ENCODE measurements at places on chromosomes 3 and 15.

- DNase-seq = no peak
These were observed 51.6 kb downstream of the ZBTB38 start for GRCh38 chr3:141419946-141420345.

DNA sequence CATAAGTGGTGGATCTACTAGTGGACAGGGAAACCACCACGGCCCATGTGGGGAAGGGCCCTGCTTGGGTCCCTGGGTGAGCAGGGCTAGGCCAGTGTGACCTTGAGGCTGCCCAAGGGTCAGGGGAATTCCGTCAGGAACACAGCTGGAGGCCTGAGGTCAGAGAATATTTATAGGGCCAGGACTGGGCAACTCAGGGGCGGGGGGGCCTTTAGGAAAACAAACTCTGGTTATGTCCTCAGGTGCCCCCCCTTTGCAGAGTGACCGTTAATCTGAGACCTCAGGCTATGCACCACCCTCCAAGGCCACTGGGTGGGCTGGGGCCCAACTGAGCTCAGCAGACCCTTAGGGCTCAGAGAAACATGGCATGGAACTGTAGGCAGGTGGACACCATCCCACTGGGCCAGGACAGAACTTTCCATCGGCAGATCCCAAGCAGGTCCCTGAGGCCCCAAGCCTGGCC lies 2.5 kb downstream of the TWF2 start:
- no peak for DNase-seq

- DNase-seq = no peak
These were observed 21.8 kb upstream of the CLDN18 start for GRCh38 chr3:137988152-137988551.

DNA sequence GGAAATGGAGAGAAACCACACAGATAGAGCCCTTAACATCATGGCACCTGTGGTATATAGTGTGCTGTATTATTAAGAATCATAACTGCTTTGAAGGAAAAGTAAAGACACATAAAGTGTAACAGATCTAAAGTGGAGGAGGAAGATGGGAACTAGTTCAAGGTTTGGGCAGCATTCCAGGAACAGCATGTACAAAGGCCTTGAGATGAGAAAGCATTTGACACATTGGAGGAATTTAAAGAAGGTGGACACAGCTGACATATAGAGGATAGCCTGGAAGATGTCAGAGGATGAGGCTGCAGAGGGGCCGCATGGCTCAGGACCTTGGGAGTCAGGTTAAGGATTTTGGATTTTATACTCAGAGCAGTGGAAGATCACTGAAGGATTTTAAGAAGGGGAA lies 39.0 kb downstream of the LRTM1 start:
- no peak for DNase-seq

DNA sequence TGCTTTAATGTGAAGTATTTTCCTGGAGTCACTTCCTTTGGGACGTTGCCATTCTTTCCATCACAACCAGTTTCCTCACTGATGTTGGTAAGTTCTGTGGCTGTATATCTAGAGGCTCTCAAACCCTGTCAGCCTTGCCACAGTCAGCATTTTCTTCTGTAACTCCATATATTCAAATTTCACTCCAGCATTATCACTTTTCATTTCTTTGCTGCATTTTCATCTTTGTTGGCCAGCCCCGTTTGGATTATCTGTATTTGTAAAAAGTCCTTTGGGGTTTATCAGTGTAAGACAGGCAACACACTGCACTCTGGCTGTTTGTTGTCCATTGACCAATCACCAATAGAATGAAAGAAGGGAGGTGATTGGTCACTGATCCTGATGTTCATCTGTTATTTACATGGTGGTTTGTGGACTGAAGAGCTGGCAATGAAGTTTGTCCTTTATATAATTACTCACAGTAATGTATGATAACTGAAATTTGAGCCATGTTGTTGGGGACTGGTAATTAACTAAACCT lies 20.3 kb downstream of the GMPS start:
- DNase-seq = no peak

DNA sequence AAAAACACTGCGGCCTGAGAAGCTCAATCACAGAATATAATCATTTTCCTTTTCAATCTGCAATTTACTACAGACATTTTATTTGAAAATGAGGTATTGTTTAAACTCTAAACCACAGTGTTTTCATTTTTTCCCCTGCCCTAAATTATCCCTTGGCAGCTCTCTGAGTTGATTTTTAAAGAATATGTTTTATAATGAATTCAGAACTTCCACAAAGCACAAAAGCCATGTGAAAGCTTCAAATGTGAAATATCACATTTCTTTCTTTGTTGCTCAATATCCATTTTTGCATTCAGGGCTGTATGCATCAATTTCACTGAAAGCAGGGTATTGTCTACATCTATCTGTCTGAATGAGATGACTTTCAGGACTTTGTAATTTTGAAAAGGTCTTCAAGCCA lies 813.6 kb upstream of the ALCAM start:
- DNase-seq = no peak

GRCh38 chr3:67647390-67647878 lies 7.0 kb downstream of the SUCLG2 start:
- no peak for DNase-seq

GRCh38 chr3:20320489-20320888 lies 134.5 kb upstream of the SGO1 start:
- no peak for DNase-seq

- DNase-seq = no peak
These were observed 103.9 kb downstream of the TMEM266 start for GRCh38 chr15:76163457-76164295.

- no peak for DNase-seq
These were observed 218.8 kb downstream of the TBL1XR1 start for GRCh38 chr3:176978441-176978840.

DNA sequence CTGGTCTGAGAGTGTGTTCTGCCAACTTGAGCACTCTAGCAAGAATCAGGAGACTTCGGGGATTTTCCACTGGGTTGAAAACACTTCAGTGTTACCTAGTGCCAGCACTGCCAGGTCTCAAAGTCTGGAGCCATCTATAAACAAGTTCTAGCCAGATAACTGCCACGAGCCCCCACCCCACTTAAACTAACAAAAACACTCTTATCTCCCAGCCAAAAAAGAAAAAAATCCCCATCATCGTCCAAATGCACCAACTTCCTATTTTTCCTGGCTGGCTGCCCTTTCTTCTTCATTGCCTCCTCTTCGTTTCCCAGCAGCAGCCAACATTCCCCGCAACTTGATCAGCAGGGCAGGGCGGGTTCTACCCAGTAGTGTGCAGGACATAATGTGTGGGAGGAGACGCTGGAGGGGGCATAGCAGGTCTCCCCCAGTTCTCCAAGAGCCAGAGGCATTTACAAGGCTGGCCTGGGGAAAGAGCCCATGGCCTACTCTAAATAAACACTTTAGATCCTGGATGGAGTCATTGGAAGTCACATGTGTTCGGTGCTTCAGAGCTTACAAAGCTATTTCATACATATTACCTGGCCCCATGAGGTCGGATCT lies 29.5 kb downstream of the C2CD4B start:
- DNase-seq = no peak

DNA sequence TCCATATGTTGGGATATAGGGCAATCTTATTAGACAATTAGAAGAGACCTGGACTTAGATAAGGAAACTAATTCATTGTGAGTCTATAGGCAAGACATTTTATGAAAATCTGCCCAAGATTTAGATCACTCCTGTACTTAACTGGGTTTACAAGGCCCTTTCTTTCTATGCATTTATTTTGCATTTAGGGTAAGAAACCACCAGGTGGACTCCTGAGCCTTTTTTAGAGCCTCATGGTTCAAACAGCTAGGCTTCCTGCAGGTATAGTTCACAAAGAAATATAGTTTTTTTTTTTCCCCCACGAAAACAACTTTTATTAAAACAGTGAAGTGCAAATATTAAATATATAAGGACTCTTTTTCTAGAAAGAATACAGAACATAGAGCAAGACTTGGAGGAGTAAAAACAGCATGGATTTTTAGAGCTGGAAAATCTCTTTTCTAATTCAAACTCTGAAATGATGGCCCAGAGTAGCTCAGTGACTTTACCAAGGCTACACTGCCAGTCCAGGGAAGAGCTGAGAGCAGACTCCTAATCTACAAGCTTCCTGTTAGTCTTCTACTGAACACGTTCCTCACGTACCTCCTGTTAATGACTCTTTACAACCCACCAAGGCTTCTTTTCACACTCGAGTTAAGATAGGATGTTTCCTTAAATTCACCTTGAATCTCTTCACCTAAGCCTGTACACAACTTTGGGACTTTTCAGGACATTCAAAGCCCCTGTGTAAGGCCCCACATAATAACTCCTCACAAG lies 400.9 kb upstream of the ATP11B start:
- no peak for DNase-seq

GRCh38 chr3:69012100-69012799 lies 1.2 kb downstream of the EOGT start:
- DNase-seq = no peak

GRCh38 chr3:192850451-192850981 lies 67.1 kb downstream of the MB21D2 start:
- no peak for DNase-seq

GRCh38 chr15:101167753-101168462 lies 83.9 kb downstream of the CHSY1 start:
- DNase-seq = peak; percentile 43

GRCh38 chr15:88193415-88193814 lies 63.1 kb downstream of the NTRK3 start:
- DNase-seq = no peak

DNA sequence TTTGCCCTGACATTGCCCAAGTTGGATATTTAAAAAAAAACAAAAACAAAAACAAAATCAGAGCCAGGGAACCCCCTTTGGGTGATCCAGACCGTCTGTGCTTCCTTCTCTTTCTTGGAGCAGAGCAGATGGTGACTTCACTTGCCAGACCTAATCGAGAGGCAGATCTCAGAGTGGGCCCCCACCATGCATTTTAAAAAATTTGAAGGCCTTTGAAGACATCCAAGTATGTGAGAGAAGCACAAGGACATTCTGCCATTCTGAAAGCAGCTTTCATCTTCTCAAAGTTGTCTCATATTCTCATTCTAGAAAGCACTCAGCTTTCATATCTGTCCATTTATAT lies 93.3 kb downstream of the SV2B start:
- DNase-seq = no peak

- no peak for DNase-seq
These were observed 446.6 kb upstream of the BCHE start for GRCh38 chr3:166283840-166284239.
